CD14-positive monocyte (primary cell): ENCODE measurements at places on chromosomes 16 and 17.

GRCh38 chr17:67831268-67831667, 6.0 kb downstream of the BPTF start:
- no peak for DNase-seq

- no peak for DNase-seq
Observed at GRCh38 chr17:72412650-72413076, 291.8 kb downstream of the SOX9 start.

GRCh38 chr16:53872248-53873221, 168.6 kb downstream of the FTO start:
- DNase-seq: no peak

DNA sequence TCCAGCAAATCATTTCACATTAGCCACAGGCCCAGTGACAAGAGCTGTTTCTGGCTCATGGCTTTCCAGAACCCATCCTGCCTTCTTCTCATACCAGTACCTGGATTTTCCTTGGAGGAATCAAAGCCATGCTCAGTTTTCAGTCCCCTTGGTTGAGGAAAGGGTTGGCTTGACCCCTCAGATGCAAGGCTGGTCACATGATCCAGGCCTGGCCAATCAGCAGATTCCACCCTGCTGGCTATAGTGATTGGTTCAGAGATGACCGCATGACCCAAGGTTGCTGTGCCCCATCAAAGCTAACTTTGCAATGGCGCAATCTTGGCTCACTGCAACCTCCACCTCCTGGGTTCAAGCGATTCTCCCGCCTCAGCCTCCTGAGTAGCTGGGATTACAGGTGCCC, 45.0 kb downstream of the MMP15 start:
- no peak for DNase-seq

DNA sequence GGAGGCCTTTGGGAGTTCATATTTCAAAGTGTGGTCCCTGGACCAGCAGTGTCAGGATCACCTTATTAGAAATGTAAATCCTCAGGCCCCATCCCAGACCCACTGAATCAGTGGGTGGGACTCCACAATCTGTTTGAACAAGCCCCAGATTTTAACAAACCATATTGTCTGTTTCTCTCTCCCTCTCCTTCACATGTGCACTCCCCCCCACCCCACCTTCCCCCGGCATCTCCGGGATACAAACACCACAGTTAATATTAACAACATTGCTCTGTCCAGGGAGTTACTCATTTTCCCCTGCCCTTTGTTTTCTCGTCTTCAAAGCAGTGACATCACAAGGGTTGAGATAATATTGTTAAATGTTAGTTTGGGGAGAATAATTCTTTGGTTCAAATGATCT, 127.3 kb downstream of the KATNIP start:
- no peak for DNase-seq

DNA sequence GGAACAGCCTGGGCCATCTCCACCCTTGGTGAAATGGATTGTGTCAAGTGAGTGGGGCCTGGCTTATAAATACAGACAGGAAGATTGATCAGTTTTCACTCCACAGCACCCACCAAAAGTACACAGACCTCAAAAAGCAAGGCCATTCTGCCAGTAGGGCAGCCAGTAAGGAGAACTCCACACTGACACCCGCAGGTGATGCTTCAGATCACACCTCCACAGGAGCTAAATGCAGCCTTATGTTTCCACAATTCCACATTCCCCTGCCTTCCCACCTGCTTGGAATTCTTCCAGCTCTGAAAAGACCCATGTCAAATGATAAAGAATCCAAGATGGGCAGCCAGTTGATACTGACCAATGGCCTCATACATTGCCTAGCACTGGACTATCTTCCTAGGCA, 191.1 kb downstream of the ZFHX3 start:
- no peak for DNase-seq
